Caki2 (cell line): ENCODE measurements at places on chromosomes 7 and 10. TPM values are rescaled to one million over a fixed set of nuclear protein-coding genes. Genes with fewer than 3 reads are reported as not detected.

Gene HIBADH
- total RNA-seq = 171 and 192 TPM in 2 replicates

Gene PLEKHS1
- not detected in 2 replicates for total RNA-seq

Gene NSUN6
- 1.0 and 3.6 TPM in 2 replicates for total RNA-seq

Gene C7orf57
- 0.26 and 1.6 TPM in 2 replicates for total RNA-seq

Gene MMP21
- not detected in 2 replicates for total RNA-seq

- no peak for DNase-seq
These were observed 17.9 kb downstream of the EBF3 start for GRCh38 chr10:129945941-129946760.

DNA sequence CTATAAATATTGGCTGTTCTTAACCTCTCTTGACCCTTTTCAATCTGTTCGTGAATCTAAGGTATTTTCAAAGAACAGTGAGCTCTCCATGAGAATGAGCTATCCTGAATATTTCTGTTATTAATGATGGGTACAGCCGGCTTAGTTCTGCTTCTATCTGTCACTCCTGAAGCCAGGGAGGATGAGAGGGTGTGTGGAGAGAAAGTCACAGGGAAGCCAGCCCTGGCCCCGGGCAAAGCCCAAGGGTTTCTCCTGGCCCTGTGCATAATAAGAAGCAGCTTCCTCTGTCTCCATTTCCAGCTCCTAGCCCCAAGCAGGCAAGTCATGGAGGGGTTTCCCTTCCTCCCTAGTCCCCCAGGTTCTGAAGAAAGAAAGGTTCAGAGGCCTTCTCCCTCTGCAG, 151.1 kb downstream of the KCNMA1 start:
- no peak for DNase-seq

DNA sequence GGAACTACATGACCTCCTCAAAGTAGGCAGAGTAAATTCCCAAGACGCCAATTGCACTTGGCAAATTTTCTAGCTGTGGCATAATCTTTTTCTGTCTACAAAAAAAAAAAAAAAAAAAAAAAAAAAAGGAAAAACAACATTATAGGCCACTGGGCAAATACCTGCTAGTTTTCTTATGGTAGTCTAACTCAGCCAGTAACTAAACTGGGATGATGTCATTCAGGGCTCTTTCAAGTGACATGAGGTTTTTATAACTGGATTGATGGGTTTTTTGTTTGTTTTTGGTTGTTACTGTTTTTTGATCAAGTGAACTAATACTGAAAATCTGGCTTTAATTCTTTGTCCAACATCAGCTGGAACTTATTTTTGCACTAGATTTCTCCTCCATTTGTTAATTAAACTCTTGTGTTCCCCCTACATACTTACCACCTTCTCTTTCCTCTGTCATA, 7.4 kb upstream of the VIM start:
- DNase-seq = peak; percentile 56

GRCh38 chr10:86376852-86377796, 10.5 kb upstream of the GRID1 start:
- peak; percentile 71 for DNase-seq

- DNase-seq = no peak
These were observed 12.5 kb upstream of the LIPK start for GRCh38 chr10:88693392-88694020.

DNA sequence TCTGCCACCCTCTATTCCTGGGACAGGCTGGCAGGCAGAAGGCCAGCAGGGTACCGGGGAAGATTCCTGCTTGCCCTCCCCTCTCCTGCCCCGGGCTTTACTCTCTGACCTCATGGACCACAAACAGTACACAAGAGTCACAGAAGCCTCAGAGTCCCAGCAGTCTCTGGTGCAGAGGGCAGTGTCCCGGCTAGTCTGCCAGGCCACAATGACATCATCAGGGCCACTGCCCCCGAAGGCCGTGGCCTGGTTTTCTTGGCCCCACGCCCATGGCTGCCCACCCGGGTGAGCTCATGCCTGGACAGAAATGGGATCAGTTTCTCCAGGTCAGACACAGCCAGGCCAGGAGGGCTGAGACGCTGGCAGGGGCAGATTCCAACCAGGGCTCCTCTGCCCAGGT, 91.9 kb downstream of the MYL10 start:
- DNase-seq = peak; percentile 59

DNA sequence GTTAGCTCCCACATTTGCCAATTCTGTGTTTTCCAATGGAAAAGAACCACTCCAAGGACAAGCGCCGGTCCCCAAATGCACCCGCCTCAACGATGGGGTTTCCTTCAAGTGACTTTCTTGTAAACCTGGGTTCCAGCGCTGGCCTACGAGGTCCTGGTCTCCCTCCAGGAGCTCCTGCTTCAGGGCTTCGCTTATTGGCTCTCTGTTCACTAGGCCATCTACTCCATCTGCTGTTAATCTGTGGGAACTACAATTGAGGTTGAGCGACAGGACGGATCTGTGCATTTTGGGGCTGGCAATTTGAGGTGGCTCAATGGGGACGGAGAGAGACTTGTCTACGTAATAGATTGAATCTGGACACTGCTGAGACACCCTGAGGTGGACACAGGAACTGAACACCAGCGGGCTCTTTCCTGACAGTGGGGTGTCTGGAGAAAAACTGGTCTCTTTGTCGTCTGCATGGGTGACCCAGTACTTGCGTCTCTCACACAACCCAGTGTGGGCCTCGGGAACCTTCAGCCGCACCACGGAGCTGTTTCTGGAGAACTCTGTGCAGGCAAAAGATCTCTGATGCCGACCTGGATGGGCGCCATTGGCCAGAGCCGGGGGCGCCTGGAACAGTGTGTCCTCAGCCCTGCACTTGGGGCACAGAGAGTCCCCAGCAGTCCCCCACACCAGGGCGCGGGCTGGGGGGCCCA, 115.9 kb upstream of the ADAM12 start:
- peak; percentile 54 for DNase-seq

DNA sequence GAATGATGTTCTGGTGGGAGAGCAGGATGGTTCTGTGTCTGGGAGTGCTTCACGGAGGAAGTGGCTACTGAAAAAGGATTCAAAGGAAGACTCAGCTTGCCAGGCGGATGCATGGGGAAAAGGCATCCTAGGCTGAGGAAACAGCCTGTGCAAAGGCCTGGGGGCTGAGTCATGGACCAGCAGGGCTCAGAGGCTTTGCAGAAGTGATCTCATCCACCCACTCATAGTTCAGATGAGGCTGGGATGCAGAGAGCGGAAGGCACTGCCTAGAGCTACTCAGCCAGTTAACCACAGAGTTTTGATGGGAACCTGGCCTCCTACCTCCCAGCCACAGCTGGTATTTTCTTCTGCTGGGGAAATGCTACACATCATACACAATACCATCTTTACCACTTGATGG, 15.8 kb upstream of the ADAMTS14 start:
- peak; percentile 76 for DNase-seq

- no peak for DNase-seq
These were observed 7.3 kb downstream of the SCART1 start for GRCh38 chr10:133461027-133461426.

- DNase-seq = peak; percentile 79
These were observed at the start of gene MACROH2A2 for GRCh38 chr10:70052462-70053217. Gene MACROH2A2, plus strand, starts transcription at chr10:70052846. Its CDS starts 22,813 bp downstream, at chr10:70075659.

DNA sequence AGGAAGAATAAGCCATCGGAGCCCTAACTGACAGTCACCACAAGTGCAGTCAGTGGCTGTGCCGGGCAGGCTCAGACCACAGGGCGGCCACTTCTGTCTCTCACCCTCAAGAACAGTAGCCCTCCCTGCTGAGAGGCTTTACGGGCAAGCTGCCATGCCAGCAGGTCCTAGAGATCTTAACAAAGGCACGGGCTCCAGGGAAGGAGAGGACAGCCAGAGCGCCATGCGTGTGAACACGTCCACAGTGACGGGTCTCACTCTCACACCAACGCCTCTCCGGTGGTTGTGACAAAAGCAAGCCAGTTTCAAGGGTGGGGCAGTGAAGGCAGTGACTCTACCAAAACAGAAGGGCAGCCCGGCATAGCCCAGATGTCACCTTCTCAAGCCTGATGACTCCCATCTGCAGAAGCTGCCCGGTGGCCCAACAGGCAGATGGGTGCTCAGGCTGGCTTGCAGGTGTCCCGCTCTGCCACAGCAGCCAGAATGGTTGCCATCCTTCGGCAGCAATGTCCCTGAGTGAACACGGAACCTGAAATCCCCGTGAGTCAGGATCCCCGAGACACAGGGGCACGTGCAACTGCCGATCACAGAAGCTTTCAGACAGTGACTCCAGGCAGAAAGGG, 102.0 kb downstream of the FAM53B start:
- DNase-seq = no peak

DNA sequence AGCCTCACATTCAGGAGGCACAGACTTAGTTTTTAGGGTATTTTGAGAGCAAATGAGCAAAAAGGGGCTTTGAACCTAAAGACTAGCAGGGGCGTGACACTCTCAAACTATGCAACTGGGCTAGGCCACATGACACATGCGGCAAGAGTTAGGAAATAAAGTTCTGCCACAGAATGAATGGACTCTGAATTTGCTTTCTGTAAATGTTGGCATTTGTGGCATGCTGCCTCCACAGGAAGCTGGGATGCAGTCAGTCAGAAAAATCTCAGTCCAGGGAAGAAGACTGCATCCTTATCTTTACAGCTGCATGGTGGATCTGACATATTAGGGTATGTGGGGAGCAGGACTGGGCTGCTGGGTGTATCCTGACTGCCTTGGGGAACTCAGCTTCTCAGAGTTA, 181.0 kb downstream of the COBL start:
- no peak for DNase-seq

GRCh38 chr10:11331046-11331577, 280.3 kb downstream of the USP6NL start:
- DNase-seq = no peak
